ENCODE measurements at places on chromosomes 3 and 15.

- DNase-seq: no peak
Measured at GRCh38 chr15:35271371-35272043, 186.4 kb upstream of the NANOGP8 start.

DNA sequence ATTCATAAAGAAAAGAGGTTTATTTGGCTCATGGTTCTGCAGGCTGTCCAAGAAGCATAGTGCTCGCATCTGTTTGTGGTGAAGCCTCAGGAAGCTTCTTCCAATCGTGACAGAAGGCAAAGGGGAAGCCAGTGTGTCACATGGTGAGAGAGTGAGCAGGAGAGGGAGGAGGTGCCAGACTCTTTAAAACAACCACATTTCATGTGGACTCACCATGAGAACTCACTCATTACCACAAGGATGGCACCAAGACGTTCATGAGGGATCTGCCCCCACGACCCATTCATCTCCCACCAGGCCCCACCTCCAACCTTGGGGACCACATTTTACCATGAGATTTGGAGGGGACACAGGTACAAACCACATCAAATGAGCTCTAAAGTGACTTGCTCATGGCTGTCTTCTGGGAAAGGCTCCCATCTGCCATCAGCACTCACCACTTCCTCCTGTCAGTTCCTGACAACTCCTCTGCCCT is 327.3 kb upstream of the TLE3 start:
- no peak for DNase-seq

- no peak for DNase-seq
Measured at GRCh38 chr15:55284426-55284825, 5.2 kb downstream of the RAB27A start.

DNA sequence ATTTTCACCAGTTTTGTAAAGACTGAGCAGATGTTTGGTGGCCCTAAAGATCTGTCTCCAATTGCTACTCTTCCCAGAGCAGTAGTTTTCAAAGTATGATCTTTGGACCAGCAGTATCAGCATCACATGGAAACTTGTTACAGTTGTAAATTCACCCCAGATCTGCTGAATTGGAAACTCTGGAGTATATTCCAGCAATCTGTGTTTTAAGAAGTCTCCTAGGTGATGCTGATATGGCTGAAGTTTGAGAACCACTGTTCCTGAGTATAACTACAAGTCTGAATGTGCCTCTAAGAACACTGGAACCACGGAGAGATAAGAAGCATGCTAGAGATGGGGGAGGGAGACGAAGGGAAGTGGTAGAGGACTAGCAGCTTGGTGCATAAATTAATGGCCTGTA is 45.7 kb downstream of the NUDT16 start:
- DNase-seq: no peak

GRCh38 chr3:192980632-192981031 is 63.0 kb upstream of the MB21D2 start:
- no peak for DNase-seq

GRCh38 chr3:101970905-101971304 is 121.6 kb downstream of the NFKBIZ start:
- DNase-seq: no peak
